ENCODE measurements at places on chromosomes 1 and 21.

GRCh38 chr1:175045097-175045496, 21.9 kb upstream of the MRPS14 start:
- no peak for DNase-seq

DNA sequence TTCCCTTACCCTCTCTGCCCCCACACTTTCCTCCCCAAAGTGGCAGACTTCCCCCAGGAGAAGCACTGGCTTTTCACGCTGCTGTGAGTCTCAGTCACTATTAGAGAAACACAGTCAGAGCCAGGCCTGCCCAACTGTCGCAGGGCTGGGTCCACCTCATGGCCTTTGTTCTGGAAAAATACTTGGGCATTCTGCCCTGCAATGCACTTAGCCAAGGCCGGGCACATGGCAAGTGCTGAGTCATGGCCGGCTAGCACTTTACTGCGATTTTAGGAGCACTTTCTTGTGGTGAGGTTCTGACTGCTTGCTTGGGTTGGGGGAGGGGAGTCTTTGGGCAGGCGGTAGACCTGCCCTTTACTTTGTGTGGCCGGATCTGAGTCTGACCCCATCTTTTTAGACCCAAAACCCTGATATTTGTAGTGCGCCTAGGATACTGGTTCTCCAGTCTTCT, 7.7 kb downstream of the EPHX1 start:
- DNase-seq: no peak

DNA sequence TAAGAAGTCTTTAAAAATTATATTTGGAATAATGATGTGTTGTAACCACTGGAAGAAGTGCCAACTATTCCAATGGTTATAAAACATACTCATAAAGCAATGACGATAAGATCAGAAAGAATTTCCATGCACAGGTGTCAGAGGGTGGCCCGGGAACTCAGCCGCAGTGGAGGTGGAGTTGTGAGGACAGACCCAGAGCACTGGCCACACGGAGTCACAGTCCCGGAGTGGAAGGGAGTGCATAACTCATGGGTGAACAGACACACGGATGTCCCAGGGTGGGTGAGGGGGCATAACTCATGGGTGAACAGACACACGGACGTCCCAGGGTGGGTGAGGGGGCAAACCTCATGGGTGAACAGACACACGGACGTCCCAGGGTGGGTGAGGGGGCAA, 2.5 kb downstream of the KRTAP10-4 start:
- DNase-seq: no peak

DNA sequence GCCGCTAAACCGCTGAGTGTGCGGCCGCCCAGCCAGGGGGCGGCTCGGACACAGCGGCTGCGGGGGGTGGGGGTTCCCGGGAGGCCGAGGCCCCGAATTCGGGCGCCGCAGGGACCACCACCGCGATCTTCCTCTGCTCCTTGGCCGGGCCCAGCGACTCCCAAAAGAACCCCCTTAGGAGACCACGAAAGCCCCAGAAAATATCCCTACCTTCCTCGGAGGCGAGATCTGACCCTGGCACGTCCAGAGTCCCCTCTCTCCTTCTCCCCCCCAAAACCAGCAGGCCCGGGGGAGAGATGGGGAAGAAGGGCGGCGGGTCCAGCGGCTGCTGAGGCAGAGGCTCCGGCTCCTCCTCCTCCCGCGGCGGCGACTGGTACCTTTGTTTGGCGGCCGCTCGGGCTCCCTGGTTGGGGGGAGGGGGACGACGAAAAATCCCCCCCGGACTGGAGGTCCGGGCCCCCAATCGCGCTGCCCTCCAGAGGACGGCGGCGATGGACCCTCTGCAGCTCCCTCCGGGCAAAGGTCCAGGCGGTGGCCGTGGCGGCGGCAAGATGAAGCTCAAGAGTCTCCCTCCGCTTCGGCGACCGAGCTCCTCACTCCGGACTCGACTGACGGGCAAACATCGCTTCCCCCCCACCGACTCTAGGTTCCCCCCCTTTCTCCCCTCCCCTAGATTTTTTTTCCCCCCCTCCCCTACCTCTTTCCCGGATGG, at the start of gene ARID4B:
ARID4B (minus strand) TSS at position 621 of the 712 bp plus-strand sequence. CDS start 1,260 bp downstream, outside the sequence.
- peak; percentile 9 for DNase-seq

DNA sequence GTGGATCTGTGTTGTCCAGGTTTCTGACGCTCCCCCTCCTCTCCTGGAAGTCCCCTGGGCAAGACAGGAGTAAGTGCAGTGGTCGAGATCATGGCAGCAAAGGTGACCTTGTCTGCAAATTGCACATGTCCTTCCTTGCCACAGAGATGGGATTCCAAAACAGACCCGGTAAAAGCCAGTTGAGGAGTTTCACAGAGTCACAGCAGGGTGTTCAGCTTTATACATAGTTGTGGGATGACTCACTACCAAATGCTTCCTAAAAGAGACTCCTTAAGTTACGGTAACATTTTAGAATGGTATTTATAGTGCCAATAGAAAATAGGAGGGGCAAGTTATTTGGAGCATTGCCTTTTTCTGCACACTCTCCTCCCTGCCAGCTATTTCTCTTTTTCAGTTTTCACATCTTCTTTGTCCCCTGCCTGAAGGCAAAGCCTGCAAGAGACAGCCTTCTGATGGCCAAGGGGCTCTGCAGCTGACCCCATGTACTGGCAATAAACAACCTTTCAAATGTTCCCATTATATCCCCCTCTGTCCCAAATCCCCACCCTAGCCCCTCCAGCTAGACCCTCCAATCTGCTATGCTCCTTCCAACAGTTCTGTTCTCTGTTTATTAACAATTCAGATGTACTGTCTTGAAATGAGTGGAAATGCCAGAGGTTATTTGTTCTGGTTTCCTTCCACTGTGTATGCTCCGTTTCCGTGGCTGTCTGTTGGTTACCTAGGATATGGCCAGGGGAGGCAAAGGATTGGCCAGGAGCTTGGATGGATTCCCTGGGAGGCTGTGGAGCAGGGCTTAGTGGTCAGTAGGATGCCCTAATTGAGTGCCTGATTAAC, 115.0 kb downstream of the TGFB2 start:
- no peak for DNase-seq

DNA sequence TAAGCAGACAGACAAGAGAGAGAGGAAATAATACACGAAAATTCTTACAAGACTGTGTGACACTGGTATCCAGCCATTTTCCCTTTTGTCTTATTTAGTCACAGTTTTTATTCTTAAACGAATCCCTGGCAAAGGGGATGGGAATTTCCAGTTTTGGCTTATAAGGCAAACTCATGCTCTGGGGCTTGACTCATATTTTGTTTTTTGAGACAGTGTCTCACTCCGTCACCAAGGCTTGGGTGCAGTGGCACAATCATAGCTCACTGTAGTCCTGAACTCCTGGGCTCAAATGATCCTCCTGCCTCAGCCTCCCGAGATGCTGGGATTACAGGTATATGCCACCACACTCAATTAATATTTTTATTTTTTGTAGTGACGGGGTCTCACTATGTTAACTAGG, 31.9 kb downstream of the PTGER3 start:
- no peak for DNase-seq

GRCh38 chr1:147760481-147761260, at the start of gene GJA5:
Gene GJA5, minus strand, starts transcription at chr1:147760602. Its CDS starts 1,364 bp downstream, at chr1:147759238.
- no peak for DNase-seq

DNA sequence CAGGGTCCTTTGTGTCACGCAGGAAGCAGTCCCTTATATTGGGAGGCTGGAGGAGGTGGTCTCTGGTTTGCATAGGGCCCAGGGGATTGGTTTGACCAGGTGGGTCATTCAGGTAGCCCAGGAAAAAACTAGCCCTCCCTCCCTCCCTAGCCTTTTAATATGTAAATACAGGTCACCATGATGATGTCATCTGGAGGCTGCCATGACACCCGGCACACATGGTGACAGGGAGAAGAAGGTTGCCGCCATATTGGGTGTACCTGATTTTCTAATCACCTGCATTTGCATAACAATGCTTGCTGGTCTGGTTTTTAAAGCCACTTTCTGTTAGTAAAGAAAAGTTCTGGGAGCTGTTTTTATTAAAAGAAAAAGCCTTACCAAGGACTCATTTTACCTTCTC, 791.0 kb upstream of the ADGRL4 start:
- no peak for DNase-seq

DNA sequence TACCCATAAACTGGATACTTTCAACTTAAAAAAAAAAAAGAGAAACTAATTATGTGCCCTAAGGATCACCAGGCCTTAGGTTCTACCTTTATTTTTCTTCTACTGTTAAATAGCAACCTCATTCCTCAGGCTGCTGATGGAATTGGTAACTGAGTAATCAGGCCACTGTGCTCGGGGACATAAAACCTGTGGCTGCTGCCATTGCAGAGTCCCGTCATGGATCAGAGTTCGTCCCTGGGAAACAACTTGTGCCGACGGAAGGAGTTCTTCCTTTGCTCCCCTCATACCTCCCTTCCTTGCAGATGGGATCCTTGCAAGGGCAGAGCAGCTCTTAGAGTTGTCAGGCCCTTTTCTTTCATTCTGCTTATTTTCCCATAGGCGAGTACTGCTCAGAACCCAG, 123.6 kb downstream of the PBX1 start:
- no peak for DNase-seq

GRCh38 chr1:197178998-197179397, 32.5 kb upstream of the ASPM start:
- no peak for DNase-seq

- no peak for DNase-seq
Observed at GRCh38 chr1:16720351-16721223, 19.7 kb upstream of the RNU1-4 start.

GRCh38 chr1:50779801-50780200, 180.3 kb downstream of the FAF1 start:
- no peak for DNase-seq

DNA sequence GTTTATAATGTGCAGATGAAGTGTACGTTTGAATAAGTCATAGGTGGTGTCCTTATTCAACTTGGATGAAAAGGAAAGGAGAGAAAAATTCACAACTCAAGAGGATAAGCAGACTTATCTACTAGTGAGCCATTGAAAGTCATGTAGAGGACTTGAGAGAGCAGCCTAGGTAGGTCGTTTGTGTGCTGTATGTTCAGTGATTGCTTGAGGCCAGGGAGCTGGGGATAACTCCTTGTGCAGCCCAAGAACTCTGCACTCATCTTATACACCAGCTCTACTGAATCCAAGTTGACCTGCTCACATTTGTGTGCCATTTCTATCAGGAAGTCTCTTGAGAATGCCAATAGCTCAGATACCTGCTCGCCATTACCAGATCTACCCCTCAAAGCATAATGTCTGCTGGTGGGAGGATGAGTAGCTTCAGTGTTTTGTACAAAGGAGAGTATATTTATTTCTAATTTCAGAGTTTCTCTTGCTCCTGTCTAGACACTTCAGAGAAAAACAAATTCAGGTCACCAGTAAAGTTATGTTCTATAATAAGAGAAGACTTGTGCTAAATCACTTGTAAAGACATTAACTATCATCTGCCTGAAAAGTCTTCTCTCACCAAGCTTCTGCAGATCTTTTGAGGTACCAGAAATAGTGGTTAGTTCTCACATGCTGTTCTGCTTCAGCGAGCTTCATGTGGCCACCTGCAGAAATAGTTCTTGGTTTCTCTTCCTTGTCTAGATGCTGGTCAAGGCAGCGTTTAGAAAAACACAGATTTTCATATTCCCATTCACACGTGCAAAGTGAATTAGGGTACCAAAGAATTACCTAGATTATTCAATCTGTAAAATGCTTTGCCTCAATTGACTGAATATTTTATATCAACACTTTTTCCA, 10.8 kb downstream of the S1PR1 start:
- no peak for DNase-seq

GRCh38 chr1:196144588-196144987, 463.7 kb downstream of the KCNT2 start:
- DNase-seq: no peak
